ENCODE measurements at places on chromosomes 11 and 22.

DNA sequence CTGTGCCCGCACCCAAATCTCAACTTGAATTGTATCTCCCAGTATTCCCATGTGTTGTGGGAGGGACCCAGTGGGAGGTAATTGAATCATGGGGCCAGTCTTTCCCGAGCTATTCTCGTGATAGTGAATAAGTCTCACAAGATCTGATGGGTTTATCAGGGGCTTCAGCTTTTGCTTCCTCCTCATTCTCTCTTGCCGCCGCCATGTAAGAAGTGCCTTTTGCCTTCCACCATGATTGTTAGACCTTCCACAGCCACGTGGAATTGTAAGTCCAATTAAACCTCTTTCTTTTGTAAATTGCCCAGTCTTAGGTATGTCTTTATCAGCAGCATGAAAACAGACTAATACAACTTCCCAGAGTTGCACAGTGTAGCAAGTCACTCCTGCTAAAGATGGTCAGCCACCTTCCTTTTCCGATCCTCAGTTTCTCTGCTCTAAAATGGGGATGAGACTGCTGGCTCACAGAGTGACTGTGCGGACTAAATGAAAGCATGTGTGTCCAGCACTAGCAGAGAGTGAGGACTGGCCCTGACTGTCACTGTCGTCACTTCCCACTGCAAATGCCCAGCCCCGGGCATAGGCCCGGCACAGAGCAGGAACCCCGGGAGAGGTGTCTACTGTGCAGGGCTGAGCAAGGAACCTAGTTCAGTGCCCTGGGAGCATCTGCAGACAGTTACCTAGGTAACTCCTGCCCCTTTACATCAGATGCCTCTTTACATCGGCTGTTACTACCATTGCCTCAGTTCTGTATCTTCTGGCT lies 9.5 kb downstream of the TSKU start:
- DNase-seq = no peak

DNA sequence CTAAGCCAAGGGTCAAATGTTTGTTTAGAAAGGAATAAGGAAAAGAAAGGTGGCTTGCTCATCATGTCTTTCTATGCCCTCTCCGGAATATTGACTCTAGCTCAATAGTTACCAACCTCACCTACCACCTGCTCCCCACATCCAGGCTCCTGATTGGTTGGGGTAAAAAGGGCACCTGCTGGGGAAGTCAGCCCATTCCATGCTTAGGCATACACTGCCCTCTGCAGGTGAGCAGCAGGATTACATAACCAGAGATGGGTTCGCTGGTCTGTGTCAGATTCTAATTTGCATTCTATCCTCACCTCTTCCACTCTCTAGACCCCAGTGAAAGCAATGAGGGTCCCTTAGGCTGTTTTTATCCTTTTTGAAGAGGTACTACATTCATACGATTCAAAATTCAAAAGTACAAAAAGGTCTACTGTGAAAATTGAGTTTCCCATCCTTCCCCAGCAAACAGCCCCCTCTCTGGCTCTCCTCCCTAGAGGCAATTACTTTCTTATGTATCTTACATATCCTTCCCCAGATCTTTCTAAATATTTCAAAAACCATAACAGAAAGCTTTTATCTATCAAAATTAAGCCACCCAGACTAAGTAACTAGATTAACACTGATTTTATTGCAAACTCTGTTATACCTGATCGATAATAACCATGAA lies 98.0 kb upstream of the ASPHD2 start:
- peak; percentile 83 for DNase-seq

GRCh38 chr22:48084041-48084728 lies 1321.7 kb downstream of the TBC1D22A start:
- DNase-seq = no peak

- no peak for DNase-seq
These were observed 36.0 kb downstream of the PRCP start for GRCh38 chr11:82864268-82864667.

DNA sequence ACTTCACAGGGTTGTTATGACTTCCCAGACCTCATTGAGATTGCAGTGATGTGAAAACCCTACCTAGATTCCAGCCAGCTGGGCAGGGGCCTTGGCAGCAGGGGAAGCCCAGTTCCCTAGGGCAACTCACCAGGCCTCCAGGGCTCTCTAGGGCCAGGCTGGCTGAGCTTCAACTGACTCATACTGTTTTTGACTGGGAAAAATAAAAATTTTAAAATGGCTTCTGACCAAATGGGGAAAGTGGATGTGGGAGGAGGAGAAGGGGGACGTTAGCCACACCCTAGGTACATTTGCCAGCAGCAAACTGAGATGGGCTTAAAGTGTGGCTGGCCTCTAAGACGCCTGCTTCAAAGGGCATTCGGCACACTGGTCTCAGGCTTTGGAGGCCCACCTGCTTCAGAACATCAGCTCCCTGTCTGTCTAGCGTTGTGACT lies 39.0 kb downstream of the BMAL1 start:
- no peak for DNase-seq

GRCh38 chr11:10500757-10501684 lies 40.0 kb downstream of the RNF141 start:
- no peak for DNase-seq

Data from NCI-H2171 (cell line).